Hematopoietic multipotent progenitor cell treated with erythropoietin and hydrocortisone succinate and interleukin-3 and kit ligand, for 17 days (in vitro differentiated cells): ENCODE measurements at places on chromosomes 1 and 21.

DNA sequence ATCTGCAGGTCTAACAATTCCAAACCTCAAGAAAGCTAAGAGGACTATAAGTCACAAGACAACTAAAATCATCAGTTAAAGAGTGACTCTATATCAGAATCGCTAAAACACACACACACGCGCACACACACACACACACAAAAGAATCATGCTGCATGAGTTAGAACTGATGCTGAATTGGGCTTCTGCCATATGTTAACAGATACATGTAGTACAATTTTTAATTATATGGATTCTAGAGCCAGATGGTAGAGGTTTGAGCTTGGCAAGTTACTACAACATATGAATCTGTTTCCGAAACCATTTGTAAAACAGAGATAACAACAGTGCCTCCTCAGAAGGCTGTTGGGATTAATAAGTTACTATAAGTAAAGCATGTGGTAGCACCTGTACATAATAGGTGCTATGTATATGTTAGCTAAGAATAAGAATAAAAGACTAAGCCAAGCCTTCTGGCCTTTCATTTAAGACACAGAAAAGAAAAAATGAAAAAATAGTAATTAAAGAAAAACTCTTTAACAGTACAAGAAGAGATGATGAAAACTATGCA, 17.9 kb downstream of the EPRS1 start:
- DNase-seq: no peak

DNA sequence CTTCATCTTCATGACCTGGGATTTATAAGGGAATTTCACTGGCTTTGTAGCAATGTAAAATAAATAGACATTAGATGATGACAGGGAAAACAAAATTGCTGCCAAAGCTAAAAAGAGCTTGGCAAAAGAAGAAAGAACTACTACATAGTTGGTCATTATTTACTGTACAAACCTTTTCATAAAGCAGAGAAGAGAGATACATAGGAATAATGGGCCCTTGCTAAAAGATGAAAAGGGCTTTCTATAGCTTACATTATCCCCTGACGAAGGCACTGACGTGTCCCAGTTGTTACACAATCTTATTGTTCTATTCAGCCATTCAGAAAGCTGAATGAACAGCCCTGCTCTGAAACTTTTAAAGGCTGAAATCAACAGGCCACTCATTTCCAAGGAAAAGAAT, 57.1 kb downstream of the ZC3H11B start:
- no peak for DNase-seq

DNA sequence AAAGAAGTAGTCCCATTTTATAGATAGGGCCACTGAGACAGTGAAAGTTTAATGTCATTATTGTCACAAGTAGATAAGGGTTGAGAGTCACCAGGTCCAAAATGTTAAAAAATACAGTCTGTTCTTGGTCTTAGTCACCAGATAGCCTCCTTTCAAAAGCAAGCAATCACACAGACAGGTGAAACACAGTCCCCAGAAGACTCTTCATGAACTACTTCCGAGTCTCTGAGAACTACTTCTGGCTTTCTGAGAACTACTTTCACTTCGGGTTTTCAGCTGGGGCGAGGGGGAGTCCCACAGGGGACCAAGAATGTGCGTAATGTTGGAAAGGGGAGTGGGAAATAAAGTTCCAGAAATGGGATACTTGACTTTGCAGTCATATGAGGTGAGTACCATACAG, 143.2 kb downstream of the HHIPL2 start:
- no peak for DNase-seq

DNA sequence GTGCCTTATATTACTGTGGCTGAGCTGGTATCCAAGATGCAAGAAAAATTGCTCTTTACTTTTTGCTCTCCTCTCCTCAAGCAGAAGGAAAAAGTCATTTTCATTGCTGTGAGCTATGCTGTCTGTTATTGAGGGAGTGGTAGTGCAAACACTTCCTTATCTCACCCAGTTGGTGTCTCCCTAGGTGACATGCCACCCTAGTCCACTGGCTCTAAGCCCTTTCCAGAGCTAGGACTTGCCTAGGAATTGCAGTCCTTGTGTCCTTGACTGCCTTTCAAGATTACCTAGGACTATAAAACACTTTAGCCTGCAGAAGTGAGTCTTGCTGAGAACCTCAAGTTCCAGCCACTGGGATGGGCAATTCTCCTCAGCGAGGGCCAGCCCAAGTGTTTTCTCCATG, 458.3 kb downstream of the MRPL39 start:
- no peak for DNase-seq

DNA sequence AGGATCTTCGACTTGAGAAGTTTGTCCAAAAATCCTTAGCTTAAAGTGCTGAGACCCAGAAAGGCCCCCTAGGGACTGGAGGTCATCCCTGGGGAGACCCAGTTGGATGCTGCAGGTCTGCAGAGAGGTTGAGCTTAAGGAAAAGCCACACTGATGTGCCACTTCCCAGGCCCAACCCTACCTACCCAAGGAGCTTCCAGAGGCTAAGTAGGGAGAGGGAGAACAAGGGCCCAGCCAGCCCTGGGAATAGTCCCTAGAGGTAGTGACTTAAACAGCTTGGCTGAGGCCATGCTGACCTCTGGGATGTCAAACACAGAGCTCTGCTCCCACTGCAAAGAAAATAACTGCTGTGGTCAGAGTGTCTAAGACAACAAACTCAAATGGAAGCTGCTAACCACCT, 693.7 kb downstream of the MATN1 start:
- no peak for DNase-seq

- no peak for DNase-seq
Measured at GRCh38 chr1:88210103-88210787, 473.8 kb upstream of the PKN2 start.

DNA sequence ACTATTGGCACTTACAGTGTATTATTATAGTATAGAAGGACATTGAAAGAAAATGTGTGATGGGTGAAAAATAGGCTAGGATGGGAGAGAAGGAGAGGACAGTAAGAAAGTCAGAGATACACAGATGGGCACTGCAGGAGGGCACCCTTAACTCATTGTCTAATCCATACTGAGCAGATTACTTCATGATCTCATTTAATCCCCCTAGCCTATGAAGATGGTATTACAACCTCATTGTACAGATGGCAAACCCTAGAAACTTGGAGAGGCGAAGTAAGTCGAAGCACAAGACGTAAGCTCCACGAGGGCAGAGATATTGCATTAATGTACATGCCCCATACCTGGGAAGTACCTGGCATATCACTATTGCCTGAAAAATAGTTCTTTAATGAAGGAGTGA, 346.9 kb upstream of the DAB1 start:
- DNase-seq: no peak

GRCh38 chr1:162666006-162666645, 33.9 kb downstream of the DDR2 start:
- no peak for DNase-seq

DNA sequence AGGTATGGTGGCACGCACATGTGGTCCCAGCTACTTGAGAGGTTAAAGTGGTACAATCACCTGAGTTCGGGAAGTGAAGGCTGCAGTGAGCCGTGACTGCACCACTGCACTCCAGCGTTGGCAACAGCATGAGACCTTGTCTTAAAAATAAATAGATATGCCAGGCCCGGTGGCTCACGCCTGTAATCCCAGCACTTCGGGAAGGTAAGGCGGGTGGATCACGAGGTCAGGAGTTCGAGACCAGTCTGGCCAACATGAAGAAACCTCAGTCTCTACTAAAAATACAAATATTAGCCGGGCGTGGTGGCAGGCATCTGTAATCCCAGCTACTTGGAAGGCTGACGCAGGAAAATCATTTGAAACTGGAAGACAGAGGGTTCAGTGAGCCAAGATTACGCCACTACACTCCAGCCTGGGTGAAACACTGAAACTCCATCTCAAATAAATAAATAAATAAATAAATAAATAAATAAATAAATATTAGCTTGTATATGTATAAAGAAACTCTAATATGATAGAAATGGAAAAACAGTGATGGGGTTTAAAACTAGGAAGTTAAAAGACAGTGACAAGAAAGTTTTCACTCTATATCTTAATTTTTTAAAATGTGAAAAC, 18.8 kb downstream of the GATAD2B start:
- no peak for DNase-seq

- DNase-seq: no peak
Measured at GRCh38 chr1:18817795-18818435, 41.5 kb downstream of the TAS1R2 start.

GRCh38 chr1:98674075-98674781, 12.7 kb downstream of the SNX7 start:
- DNase-seq: no peak

DNA sequence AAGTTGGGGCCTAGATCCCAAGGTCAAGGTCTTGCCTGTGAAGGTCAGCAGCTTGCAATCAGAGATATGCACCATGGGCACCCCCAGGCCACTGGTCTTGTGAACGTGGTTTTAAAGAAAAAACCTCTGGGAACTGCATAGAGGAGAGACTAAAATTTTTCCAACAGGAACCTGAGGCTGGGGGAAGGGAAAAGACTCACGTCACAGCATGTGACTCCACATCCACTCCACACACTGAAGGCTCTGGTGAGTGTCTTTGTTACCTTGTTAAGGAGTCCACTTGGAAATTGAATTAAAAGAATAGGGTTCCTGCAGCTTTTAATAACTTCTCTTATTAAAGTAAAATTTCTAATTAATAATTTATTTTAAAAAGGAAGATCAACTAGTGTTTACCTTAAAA, 224.9 kb downstream of the DAB1 start:
- no peak for DNase-seq

DNA sequence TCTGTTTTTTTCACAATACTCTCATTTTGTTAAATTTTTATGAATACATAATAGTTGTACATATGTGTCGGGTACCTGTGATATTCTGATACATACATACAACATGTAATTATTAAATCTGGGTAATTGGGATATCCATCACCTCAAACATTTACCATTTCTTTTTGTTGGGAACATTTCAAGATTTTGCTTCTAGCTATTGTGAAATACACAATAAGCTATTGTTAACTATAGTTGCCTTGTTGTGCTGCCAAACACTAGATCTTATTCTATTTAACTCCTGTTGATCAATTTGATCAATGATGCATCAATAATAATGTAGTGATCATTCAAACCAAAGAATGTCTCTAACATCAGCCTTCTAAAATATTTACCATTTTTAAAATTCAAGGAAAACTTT, 234.6 kb upstream of the NR5A2 start:
- no peak for DNase-seq

GRCh38 chr1:45381243-45381642, 41.0 kb upstream of the MUTYH start:
- no peak for DNase-seq
